ENCODE measurements at places on chromosomes 11 and 22.

- no peak for DNase-seq
Measured at GRCh38 chr11:2294926-2295290, 6.8 kb downstream of the C11orf21 start.

- no peak for DNase-seq
Measured at GRCh38 chr11:95688015-95688414, 101.6 kb downstream of the FAM76B start.

- peak; percentile 27 for DNase-seq
Measured at GRCh38 chr22:35582861-35583670, 34.1 kb downstream of the MB start.

- DNase-seq, result no peak
Measured at GRCh38 chr22:33111491-33111890, 53.3 kb upstream of the SYN3 start.

- DNase-seq, result no peak
Measured at GRCh38 chr11:102085864-102086551, 24.2 kb upstream of the YAP1 start.

GRCh38 chr11:7555052-7555699, 41.4 kb downstream of the PPFIBP2 start:
- no peak for DNase-seq

- no peak for DNase-seq
Measured at GRCh38 chr11:65945941-65946558, 770 bp downstream of the TSGA10IP start.

GRCh38 chr11:71437879-71438278, 10.3 kb downstream of the DHCR7 start:
- no peak for DNase-seq

- DNase-seq, result no peak
Measured at GRCh38 chr11:9330387-9331384, 16.3 kb upstream of the TMEM41B start.

GRCh38 chr11:59418156-59418555, 8.1 kb downstream of the OR5A2 start:
- no peak for DNase-seq

DNA sequence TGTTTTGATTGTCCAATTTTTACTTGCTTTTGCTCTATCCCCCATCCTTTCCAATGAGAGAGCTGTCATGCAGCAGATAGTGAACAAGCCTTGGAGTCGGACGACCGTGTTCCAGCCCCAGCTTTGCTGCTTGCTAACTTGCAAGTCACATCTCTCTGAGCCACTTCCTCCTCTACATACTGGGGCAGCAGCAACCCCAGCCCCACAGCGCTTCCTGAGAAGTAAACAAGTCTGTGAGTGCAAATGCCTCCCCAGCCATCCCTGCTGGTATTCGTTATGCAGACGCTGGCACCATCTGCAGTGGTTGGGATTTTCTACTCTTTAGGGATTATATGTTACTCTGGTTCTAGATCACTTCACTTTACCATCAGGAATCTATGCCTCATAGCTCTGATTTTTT, 35.0 kb downstream of the TPBGL start:
- peak; percentile 39 for DNase-seq

- no peak for DNase-seq
Measured at GRCh38 chr11:12485328-12485727, 108.0 kb downstream of the PARVA start.

DNA sequence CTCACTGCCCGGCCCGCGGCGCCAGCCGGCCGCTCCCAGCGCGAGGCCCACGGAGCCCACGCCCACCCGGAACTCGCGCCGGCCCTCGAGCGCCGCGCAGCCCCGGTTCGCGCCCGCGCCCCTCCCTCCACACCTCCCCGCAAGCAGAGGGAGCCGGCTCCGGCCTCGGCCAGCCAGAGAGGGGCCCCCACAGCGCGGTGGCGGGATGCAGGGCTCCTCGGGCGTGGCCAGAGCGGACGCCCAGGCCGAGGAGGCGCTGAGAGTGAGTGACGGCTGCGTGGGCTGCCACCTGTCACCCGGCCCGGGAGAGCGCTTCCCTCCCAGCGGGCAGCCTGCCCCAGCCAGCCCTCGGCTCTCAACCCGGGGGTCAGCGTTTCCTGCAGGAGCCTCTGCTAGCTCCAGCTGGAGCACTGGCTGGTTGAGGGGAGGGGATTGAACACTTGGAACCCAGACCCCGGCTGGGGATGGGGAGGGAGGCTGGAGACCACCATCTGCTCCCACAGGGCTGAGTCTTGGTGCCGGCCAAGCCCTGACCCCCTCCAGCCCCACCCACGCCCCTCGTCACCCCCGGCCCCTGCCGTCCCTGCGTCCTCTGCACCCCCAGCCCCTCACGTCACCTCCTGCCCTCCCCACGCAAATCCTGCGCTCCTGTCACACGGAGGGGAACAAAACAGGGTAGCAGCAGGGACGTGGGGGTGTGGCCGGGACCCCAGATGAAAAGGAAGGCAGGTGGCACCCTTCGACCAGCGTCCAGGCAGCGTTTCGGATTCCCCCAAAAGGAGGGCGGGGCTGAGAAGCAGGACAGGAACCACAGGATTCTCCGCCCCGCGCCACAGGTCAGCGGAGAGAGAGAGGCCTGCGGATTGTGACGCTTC, 157.0 kb downstream of the BRD1 start:
- DNase-seq, result no peak

DNA sequence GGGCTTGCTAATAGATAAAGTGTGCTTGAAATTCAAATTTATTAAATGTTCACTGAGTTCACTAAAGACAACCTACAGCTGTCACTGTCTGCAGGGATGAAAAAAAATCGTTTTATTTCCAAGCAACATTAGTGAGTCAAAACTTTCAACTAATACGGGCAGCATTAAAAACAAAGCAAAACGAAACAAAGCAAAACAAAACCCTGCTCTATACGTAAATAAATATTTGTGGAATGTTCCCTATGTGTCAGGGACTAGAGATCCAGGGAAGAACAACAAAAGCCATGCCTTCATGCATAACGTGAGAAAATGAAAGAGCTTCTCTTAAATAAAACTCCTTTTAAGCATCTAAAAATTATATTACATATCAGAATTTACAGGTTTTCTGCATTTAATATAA, 553 bp downstream of the NAALAD2 start:
- no peak for DNase-seq

- no peak for DNase-seq
Measured at GRCh38 chr11:1230121-1230455, 7.2 kb downstream of the MUC5B start.

- no peak for DNase-seq
Measured at GRCh38 chr22:36918586-36919284, 5.3 kb downstream of the CSF2RB start.

GRCh38 chr22:24140357-24140756, 40.9 kb upstream of the SUSD2 start:
- no peak for DNase-seq

DNA sequence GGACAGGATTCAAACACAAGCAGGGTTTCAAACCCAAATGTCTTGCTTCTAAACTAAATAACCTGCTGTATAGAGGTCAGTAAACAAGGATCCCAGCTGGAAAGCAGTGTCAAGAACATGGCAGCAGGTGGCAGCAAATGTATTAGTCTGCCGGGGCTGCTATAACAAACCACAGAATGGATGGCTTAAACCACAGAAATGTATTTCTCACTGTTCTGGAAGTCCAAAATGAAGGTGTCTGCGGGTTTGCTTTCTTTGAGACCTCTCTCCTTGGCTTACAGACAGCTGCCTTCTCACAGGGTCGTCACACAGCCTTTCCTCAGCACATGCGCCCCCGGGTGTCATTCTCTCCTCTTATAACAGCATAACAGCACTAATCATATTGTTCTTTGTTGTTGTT, 65.1 kb upstream of the LRRC55 start:
- DNase-seq, result no peak

DNA sequence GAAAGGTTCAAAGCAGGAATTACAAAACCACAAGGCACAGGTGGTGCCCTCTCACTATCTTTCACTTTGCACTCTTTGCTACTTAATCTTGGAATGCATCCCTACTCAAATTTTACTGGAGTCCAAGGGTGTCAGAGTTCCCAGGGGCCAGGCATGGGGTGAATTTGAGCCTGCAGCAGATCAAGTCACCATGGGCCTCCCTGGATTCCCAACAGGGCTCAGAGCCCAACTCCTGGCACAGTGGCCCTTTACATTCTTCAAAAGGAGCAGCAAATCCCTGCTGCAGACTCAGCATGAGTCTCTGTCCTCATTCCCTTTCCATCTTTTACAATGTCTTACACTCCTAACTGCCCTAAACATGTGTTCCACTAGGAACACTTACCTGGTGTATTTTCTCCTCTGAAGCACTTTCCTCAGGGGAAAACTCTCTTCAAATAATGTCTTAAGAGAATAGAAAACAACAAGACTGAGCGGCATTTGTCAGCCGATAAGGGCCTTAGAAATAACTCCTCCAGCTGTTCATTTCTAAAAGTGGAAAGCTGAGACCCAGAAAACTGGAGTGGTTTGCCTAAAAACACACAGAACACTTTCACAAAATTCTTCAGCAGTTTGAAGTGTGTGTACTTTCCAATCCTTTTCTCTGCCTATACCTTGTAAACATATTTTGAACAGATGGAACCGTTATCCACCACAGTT, 596.0 kb downstream of the INSC start:
- DNase-seq, result no peak

DNA sequence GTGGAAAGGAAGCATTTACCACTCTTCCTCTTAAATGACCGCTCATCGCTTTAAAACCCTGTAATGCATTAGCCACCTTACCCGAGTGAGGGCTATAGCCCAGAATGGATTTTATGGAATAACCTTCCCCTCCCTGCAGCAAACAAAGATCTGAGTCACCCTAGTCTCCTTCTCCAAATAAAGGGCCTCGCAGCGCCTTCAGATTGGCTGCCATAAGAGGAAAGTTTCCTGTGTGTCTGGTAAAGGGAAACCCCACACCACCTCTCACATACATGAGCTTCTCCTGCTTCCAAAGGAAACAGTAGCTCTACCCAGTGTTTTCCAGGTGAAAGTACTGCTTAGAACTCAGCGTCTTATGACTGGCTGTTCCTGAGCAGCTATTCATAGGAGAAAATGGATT, 47.8 kb downstream of the PPP2R1B start:
- no peak for DNase-seq

GRCh38 chr22:28934026-28934425, 50.7 kb downstream of the ZNRF3 start:
- no peak for DNase-seq

DNA sequence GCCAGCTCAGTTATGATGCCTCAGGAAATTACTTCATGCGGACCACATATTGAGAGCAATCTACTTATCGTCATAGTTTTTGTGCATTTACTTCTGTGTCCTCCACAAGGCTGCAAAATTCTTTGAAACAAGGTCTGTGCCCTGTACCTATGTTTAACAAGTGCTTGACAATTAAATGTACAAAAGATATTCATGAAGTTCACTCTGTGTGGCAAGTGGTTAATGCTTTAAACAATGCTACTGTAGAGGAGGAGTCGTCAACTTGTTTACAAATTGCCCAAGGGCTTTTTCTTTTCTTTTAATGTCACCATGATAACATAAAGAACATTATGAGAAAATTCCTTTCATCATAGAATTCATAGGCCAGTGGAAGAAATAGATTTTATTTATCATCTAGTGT, 871.5 kb upstream of the CCDC90B start:
- no peak for DNase-seq

- DNase-seq, result no peak
Measured at GRCh38 chr11:113365895-113366294, 21.7 kb upstream of the ANKK1 start.

GRCh38 chr11:58495906-58496305, 12.0 kb downstream of the OR5B21 start:
- no peak for DNase-seq

- DNase-seq, result no peak
Measured at GRCh38 chr22:39234867-39235687, 9.7 kb downstream of the PDGFB start.

DNA sequence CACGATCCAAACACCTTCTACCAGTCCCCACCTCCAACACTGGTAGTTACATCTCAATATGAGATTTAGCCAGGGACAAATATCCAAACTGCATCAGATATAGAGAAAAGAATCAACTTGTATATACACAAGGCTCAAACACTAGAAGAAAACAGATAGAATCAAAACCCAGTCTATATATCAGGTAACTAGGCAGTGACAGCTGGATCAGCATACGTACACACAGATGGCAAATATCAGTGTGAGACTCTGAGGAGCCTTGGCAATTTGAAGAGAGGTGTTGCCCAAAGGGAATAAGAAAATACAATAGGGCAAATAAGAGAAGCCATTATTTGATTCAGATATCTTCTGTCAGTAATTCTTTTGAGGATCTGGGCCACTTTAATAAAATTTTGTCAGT, 951.3 kb upstream of the CHORDC1 start:
- no peak for DNase-seq

- no peak for DNase-seq
Measured at GRCh38 chr11:83990160-83990733, 704.1 kb upstream of the CCDC90B start.

- DNase-seq, result no peak
Measured at GRCh38 chr11:110196884-110197420, 99.5 kb downstream of the RDX start.

GRCh38 chr11:63445720-63446119, 45.2 kb downstream of the PLAAT5 start:
- no peak for DNase-seq

GRCh38 chr22:20216863-20217499, 51.1 kb downstream of the RTN4R start:
- no peak for DNase-seq

- DNase-seq, result no peak
Measured at GRCh38 chr11:47641600-47642098, 710 bp downstream of the MTCH2 start.

GRCh38 chr11:87463486-87464102, 425.9 kb downstream of the TMEM135 start:
- no peak for DNase-seq

GRCh38 chr11:84922212-84922805, 704.8 kb downstream of the DLG2 start:
- no peak for DNase-seq

- DNase-seq, result no peak
Measured at GRCh38 chr11:123086305-123086704, 24.4 kb upstream of the HSPA8 start.

DNA sequence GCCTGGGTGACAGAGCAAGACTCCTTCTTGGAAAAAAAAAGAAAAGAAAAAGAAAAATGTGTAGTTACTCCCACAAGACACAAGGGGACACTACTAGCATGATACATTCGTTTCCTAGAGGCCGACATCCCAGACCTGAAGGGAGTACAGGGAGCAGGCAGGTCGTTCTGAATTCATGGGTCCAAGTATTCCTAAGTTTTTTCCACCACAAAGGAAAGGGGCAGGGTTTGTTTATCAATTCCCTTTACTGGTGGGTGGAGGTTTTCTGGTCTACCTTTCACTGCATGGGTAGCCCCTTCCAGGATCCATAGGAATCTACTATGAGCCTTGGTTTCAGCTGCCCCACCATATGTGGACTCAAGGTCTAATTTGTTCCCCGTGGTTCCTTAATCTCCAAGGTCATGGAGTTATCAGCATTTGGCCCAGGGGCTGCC, 11.8 kb downstream of the TIGD3 start:
- DNase-seq, result no peak

- no peak for DNase-seq
Measured at GRCh38 chr11:1048375-1049070, 12.0 kb upstream of the MUC6 start.

- DNase-seq, result no peak
Measured at GRCh38 chr11:46537121-46537520, 56.7 kb downstream of the AMBRA1 start.

Measured in stimulated activated CD4-positive, alpha-beta T cell treated with anti-CD3 and anti-CD28 coated beads, Interleukin-12 subunit alpha, Interleukin-12 subunit beta, amount 100 ng/mL, for 24 hours (primary cell).